ENCODE measurements at places on chromosomes 5 and 9. TPM values are rescaled to one million over a fixed set of nuclear protein-coding genes. Genes with fewer than 3 reads are reported as not detected.

GRCh38 chr5:141494761-141495452 is 6.0 kb downstream of the PCDHGC5 start:
- no peak for DNase-seq

DNA sequence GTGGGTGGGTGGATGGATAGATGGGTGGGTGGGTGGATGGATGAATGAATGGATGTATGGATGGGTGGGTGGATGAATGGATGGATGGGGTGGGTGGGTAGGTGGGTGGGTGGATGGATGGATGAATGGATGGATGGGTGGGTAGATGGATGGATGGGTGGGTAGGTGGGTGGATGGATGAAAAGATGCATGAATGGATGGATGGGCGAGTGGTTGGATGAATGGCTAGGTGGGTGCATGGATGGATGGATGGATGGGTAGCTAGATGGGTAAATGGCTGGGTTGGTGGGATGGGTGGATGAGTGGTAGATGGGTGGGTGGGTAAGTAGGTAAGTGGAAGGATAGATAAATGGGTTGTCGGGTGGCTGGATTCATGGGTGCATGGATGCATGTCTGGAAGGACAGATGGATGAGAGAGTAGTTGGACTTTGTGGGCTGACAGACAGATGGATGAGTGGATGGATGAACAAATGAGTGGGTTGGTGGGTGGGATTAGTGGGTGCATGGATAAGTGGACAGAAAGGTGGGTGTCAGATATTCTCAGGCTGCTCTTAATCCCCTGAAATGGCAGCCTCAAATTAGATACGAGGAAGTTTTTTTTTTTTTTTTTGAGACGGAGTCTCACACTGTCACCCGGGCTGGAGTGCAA is 100.8 kb upstream of the SARDH start:
- DNase-seq = no peak

DNA sequence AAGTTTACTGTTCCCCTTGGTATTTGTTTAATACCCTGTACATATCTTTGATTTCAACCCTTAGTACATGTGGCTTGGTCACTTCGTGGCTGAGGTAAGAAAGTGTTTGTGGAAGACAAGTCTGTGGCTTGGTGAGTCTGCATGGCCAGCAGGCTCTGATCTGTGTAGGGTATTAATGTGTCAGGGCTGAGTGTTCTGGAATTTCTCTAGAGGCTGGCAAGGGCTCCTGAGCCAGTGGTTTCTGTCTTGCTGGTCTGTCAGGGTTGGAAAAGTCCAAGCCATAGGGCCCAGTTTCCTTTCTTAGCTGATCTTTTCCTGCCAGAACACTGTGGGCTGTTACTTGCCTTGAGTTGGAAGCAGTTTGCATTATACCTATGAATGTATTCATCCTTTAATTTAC is 48.0 kb upstream of the FBXL7 start:
- no peak for DNase-seq

GRCh38 chr9:37371565-37372464 is 50.7 kb upstream of the GRHPR start:
- no peak for DNase-seq

DNA sequence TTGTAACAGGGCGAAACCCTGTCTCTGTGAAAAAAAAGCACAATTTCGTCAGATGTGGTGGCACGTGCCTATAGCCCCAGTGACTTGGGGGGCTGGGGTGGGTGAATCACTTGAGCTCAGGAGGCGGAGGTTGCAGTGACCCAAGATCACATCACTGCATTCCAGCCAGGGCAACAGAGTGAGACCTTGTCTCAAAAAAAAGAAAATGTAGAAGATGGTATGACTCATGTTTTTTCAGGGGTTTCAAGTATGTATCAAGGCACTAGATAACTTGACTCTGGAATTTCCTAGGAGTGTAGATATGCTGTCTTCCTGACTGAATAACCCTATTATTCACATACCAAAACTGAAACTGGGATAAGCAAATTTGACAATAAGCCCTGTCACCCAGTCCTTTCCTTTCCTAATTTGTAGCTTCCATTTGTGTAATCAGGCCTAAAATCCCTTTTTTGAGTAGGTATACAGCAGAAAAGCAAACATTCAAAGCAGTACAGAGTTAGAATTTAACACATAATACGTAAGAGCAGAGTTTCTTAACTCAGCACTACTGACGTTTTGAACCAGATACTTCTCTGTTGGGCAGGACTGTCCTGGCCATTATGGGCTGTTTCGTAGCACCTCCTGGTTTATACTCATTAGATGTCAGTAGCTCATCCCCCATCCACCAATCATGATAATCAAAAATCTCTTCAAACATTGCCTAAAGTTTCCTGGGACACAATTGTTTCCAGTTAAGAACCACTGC is 17.3 kb upstream of the ANKRD18B start:
- no peak for DNase-seq

DNA sequence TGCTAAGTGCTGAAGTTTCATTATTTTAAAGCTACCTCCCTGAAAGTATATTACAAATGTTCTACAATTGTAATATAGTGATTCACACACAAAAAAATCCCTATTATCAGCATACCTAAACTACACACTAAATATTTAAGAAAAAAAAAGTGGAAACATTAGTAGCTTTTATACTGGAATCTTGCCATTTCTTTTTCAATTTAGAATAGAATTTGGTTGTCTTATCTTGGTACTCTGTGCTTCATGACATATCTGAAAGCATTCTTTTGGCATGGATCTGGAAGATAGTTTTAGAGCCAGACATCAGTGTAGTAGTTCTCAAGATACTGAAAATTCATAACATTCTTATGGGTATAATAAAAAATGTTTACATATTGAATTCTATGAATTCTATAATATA is 35.0 kb downstream of the SLC1A3 start:
- no peak for DNase-seq

DNA sequence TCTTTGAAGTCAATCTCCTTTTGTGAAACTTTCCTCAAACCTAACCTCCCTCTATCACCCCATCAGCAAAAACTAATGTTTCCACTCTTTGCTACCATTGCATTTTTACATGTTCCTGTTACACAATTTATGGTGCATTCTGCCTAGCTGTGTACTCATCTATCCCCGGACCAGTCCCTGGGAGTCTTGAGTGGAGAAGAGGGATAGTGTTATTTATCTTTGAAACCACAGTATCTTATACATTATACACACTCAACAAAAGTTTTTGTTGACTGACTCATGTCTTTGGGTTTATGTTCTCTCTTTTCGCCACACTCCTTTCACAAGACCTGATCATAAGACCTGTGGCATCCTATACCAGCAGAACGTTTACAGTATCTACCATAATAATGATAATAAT is 26.4 kb downstream of the TNFAIP8 start:
- DNase-seq = no peak

GRCh38 chr9:95206143-95206542 is 111.4 kb downstream of the FANCC start:
- no peak for DNase-seq

DNA sequence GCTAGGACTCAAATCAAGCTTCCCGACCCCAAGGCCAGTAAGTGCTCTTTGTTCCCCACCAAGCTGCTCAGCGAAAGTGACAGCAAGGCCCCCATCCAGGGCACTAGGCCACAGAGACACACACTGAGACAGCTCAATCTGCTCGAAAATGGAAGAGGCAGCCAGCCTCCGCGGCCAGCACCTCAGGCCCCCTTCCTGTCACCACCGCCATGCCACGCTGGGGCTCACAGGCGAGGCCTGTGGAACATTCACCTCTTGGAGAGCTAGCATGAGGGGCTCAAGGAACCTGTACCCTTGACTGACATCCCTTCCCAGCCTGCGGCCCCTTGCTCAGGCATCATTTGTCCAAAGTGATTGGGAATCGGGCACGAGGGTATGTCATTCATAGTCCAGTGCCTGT is 71.4 kb downstream of the PAX5 start:
- DNase-seq = no peak

GRCh38 chr5:109359642-109360041 is 50.1 kb downstream of the PJA2 start:
- DNase-seq = no peak

GRCh38 chr5:109410389-109411148 is 795 bp upstream of the PJA2 start:
- peak; percentile 82 for DNase-seq

DNA sequence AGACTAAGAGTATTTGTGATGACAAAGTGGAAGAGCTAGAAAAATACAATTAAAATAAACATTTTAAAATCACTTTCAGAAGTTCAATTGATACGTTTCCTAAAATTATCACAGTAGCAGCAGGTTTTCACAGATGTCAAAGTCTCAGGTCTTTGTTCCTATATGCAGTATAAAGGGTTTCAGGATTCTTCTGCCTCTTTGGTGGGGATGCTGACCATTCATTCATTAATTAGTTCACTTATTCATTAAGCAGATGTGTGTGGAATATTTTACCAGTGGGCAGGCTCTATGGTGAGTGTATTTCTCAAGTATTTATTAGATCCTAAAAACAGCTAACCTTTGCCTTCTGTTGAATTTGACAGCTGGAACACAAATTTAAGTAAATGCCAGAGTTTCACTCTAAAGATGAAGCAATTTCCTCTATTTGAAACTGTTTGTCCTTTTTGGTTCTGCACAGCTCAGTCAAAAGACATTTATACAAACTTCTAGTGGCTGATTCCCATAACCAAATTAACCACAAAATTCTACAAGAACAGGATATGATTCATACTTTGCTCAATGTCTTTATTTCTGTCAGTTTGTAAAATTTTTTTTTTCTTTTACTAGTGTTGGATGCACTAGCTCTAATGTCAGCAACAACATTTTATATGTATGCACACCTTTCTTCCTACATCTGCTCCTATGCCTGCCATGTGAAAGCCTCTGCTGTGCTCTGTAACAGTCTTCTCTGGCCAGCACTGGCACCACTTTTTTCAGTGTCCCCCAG is 75.9 kb upstream of the PRR16 start:
- no peak for DNase-seq

DNA sequence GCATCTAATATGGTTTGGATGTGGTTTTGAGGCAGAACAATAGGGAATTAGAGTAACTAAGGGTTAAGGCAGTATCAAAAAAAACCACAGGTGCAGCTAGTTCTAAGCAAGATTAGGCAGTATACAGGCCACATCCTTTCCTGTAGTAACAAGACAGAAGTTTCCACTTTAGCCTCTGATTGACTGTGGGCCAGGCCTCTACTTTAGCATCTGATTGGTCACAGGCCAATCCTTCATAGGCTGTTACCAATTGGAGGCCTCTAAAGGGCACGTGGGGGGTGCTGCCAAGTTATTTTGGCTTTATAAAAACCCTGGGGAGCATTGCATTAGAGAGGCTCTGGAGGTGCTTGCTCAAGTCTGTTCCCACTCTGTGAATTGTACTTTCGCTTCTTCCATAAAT is 144.1 kb upstream of the ST8SIA4 start:
- no peak for DNase-seq

GRCh38 chr9:132994410-132995120 is 16.1 kb downstream of the GFI1B start:
- no peak for DNase-seq

- no peak for DNase-seq
These were observed 69.2 kb upstream of the CTNND2 start for GRCh38 chr5:11973469-11973868.

DNA sequence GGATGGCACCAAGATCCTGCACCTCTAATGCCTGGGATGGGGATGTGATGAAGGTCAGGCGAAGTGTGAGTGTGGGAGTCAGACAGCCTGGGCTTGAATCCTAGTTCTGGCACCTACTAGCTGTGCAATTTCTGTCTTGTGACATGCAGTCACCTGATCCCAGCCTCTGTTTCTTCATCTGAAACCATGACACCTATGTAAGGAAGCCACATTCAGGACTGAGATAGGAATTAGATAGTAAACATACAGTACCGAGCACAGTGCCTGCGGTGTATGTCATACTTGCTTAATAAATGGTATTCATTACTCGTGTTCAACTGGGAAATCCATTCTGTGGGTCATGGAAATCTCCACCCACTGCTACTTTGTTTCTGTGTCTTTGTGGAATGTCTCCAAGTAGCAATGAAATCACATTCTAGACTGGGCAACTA is 140.6 kb upstream of the STC2 start:
- no peak for DNase-seq

- DNase-seq = no peak
These were observed 207.3 kb downstream of the PTTG1 start for GRCh38 chr5:160629003-160629402.

DNA sequence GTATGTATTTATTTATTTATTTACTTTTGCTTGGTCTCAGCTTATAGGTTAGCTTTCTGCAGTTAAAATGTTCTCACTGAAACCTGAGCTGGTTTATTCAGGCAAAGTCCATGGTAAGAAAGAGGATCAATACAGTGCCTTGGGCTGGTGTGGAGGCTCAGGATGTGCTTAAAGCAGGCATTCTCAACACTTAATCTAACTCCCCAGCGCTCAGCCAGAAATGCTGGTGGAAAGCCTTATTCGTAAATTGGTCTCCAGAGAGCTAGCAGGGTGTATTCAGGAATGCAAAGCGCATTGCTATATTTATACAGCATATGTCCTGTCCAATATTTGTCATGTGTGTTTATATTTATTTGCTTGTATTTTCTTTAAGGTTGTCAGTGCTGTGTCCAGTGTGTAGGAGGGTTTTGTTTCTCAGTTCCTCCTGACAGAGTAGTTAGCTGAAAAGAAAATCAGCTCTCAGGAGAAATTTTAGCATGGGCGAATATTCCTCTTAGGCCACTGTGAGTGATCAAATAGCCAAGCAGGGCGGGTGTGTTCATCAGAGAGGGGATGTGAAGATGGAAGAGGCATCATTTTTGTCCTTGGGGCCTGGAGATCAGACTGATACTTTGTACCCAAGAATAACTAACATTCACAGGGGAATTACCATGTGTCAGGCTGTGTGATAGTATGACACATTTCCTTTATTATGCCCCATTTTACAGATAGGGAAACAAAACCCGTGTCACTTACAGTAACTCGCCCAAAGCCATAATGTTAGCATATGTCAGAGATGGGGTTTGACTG is 65.8 kb downstream of the DOCK2 start:
- DNase-seq = peak; percentile 70

- DNase-seq = peak; percentile 70
These were observed 170.8 kb upstream of the MSX2 start for GRCh38 chr5:174553556-174553955.

DNA sequence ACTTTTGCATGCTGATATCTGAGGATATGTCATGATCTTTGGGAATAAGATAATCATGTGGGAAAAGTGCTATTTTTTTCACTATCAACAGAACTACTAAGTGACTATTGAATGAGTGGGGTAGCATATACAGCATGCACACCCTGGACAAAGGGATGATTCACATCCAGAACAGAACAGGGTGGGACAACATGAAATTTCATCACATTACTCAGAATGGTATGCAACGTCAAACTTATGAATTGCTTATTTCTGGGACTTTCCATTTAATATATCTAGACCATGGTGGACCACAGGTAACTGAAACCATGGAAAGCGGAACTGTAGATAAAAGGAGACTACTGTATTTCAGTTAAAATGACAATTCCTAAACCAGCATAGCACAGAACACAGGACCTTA is 370.0 kb downstream of the HINT1 start:
- DNase-seq = no peak

The ZNF462 gene
- polyA plus RNA-seq = 30.6 TPM

The SMIM33 gene
- polyA plus RNA-seq = not detected

The SEMA6A gene
- 135 TPM for polyA plus RNA-seq

The DDX4 gene
- polyA plus RNA-seq = 0.24 TPM

The IFNA2 gene
- polyA plus RNA-seq = not detected

The AQP7 gene
- polyA plus RNA-seq = 3.1 TPM

The ZDHHC11B gene
- 24.9 TPM for polyA plus RNA-seq

The IL9 gene
- polyA plus RNA-seq = 1.0 TPM

The MAMDC2 gene
- polyA plus RNA-seq = 2.2 TPM

The TOPORS gene
- polyA plus RNA-seq = 22.5 TPM

Measured in spinal cord (tissue), 10 donors.